Muscle of arm (tissue), 14 donors: ENCODE measurements at places on chromosomes 3 and 15. TPM values are rescaled to one million over a fixed set of nuclear protein-coding genes. Genes with fewer than 3 reads are reported as not detected.

GNL3 gene
- polyA plus RNA-seq = 91.8 TPM

UMPS gene
- 21.2 TPM for polyA plus RNA-seq

CLASP2 gene
- 19.3 TPM for polyA plus RNA-seq

FOXL2NB gene
- polyA plus RNA-seq = not detected

TRMT10C gene
- 28.3 TPM for polyA plus RNA-seq

RGMA gene
- 90.0 TPM for polyA plus RNA-seq

CADM2 gene
- 3.9 TPM for polyA plus RNA-seq

DCLK3 gene
- polyA plus RNA-seq = 2.7 TPM
